ENCODE measurements at places on chromosomes 4 and X. TPM values are rescaled to one million over a fixed set of nuclear protein-coding genes. Genes with fewer than 3 reads are reported as not detected.

DNA sequence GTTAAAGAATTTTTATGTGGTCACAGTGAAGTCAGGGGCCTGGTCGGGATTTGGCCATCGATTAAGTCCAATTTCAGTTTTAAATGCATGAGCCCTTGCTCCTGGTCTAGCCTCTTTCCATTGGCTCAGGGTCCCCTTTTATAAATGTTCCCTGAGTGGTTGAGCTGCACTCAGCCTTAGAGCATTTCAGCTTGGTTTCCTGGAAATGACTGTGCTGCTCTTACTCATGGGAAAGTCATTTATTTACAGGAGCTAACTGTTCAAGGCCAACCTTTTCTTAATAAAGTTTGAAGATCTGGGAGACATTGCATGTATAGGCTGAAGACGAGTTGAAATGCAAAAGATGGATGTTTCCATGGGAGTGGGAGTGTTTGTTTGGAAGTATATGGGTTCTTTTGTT, 98.8 kb upstream of the CLNK start:
- no peak for DNase-seq
- H3K4me1 ChIP-seq, result no peaks in the 10 kb centered on the region
- H3K4me3 ChIP-seq, result no peak overlapping the region
- H3K36me3 ChIP-seq, result no peaks in the 10 kb centered on the region
- no peak overlapping the region for H3K27ac ChIP-seq

DNA sequence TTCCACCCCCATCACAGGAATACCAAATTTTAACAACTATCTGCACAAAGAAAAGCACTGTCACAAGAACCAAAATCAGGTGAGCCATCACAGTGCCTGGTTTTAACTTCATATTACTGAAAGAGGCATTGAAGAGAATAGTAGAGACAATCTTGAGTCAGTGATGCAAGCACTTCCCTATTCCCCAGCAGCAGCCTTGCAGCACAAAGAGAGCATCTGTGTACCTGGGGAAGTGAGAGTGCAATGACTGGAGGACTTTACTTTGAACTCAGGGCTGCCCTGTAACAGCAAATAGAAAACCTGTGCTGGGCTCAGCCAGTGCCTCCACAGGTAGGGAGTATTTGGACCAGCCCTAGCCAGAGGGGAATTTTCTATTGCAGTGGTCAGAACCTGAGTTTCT, 361.8 kb downstream of the TEX13C start:
- H3K27ac ChIP-seq, result no peak overlapping the region
- H3K36me3 ChIP-seq, result no peaks in the 10 kb centered on the region
- H3K4me3 ChIP-seq, result no peak overlapping the region
- H3K27me3 ChIP-seq, result no peaks in the 10 kb centered on the region

DNA sequence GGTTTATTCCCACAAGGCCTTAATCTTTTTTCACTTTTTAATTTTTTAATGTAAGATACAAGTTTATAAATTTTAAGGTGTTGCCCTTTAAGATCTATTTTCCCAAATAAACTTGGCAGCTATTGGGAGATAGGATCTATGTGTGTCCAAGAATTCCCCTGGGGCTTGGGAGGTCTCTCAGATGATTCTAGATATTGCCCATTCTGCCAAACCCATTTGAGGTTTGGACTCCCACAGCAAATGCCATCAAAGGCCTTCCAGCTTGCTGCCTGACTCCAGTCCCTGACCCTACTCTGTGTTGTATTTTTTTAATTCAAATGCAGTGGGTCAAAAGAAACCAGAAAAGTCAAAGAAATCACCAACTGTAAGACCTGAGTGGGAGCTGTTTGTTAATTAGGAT, 120.0 kb upstream of the CHRDL1 start:
- no peak overlapping the region for H3K4me3 ChIP-seq
- H3K27me3 ChIP-seq, result no peaks in the 10 kb centered on the region
- H3K27ac ChIP-seq, result no peak overlapping the region
- no peak for DNase-seq

- H3K27me3 ChIP-seq, result no peaks in the 10 kb centered on the region
- no peak overlapping the region for H3K4me3 ChIP-seq
- H3K36me3 ChIP-seq, result peaks cover 10% of the 10 kb centered on the region
- DNase-seq, result no peak
- no peaks in the 10 kb centered on the region for H3K4me1 ChIP-seq
Observed at GRCh38 chr4:165302658-165303057, 24.8 kb upstream of the MSMO1 start.

GRCh38 chr4:42781315-42781714, 111.2 kb upstream of the GRXCR1 start:
- no peaks in the 10 kb centered on the region for H3K4me1 ChIP-seq
- no peaks in the 10 kb centered on the region for H3K36me3 ChIP-seq
- DNase-seq, result no peak
- no peak overlapping the region for H3K27ac ChIP-seq

GRCh38 chrX:130196466-130196865, 24.7 kb downstream of the RAB33A start:
- H3K4me3 ChIP-seq, result no peak overlapping the region
- no peak for DNase-seq
- H3K27me3 ChIP-seq, result no peaks in the 10 kb centered on the region
- H3K4me1 ChIP-seq, result no peaks in the 10 kb centered on the region
- no peak overlapping the region for H3K27ac ChIP-seq

GRCh38 chr4:5636766-5637670, 71.3 kb downstream of the EVC2 start:
- no peak overlapping the region for H3K4me3 ChIP-seq
- H3K27me3 ChIP-seq, result no peaks in the 10 kb centered on the region
- no peak for DNase-seq
- no peak overlapping the region for H3K27ac ChIP-seq
- H3K36me3 ChIP-seq, result peaks cover 27% of the 10 kb centered on the region

- H3K4me1 ChIP-seq, result peaks cover 4% of the 10 kb centered on the region
- peak; percentile 93 for DNase-seq
- no peaks in the 10 kb centered on the region for H3K27me3 ChIP-seq
- H3K36me3 ChIP-seq, result peaks cover 6% of the 10 kb centered on the region
- peak within 1 kb of the TSS; percentile 73 for H3K27ac ChIP-seq
Observed at GRCh38 chrX:49186125-49187027, at the start of gene PRICKLE3. PRICKLE3 (minus strand) TSS chrX:49186373; CDS start chrX:49186297, 76 bp downstream.

GRCh38 chrX:15679246-15679645, 14.6 kb upstream of the CLTRN start:
- no peaks in the 10 kb centered on the region for H3K4me1 ChIP-seq
- no peak overlapping the region for H3K4me3 ChIP-seq
- DNase-seq, result no peak
- H3K27ac ChIP-seq, result no peak overlapping the region

- H3K36me3 ChIP-seq, result no peaks in the 10 kb centered on the region
- H3K27me3 ChIP-seq, result no peaks in the 10 kb centered on the region
- no peak overlapping the region for H3K27ac ChIP-seq
Observed at GRCh38 chr4:154617820-154618317, 5.4 kb upstream of the FGG start.

- no peak overlapping the region for H3K4me3 ChIP-seq
- H3K27ac ChIP-seq, result no peak overlapping the region
- H3K4me1 ChIP-seq, result no peaks in the 10 kb centered on the region
- H3K36me3 ChIP-seq, result no peaks in the 10 kb centered on the region
- no peak for DNase-seq
Observed at GRCh38 chrX:72621625-72622485, 49.2 kb upstream of the HDAC8 start.

- no peaks in the 10 kb centered on the region for H3K36me3 ChIP-seq
- no peaks in the 10 kb centered on the region for H3K27me3 ChIP-seq
- H3K27ac ChIP-seq, result no peak overlapping the region
- DNase-seq, result no peak
- H3K4me3 ChIP-seq, result no peak overlapping the region
Observed at GRCh38 chr4:171288816-171289432, 524.3 kb upstream of the GALNTL6 start.

- DNase-seq, result no peak
- H3K4me1 ChIP-seq, result no peaks in the 10 kb centered on the region
- H3K27ac ChIP-seq, result no peak overlapping the region
- H3K27me3 ChIP-seq, result no peaks in the 10 kb centered on the region
Observed at GRCh38 chrX:146238173-146238572, 420.5 kb downstream of the SLITRK2 start.

GRCh38 chrX:137858106-137858505, 292.2 kb downstream of the ZIC3 start:
- H3K27me3 ChIP-seq, result no peaks in the 10 kb centered on the region
- no peaks in the 10 kb centered on the region for H3K36me3 ChIP-seq
- no peak for DNase-seq
- no peak overlapping the region for H3K27ac ChIP-seq
- H3K4me1 ChIP-seq, result no peaks in the 10 kb centered on the region

- no peak overlapping the region for H3K4me3 ChIP-seq
- H3K36me3 ChIP-seq, result no peaks in the 10 kb centered on the region
- DNase-seq, result no peak
- no peak overlapping the region for H3K27ac ChIP-seq
Observed at GRCh38 chrX:7110821-7111276, 36.7 kb upstream of the STS start.

DNA sequence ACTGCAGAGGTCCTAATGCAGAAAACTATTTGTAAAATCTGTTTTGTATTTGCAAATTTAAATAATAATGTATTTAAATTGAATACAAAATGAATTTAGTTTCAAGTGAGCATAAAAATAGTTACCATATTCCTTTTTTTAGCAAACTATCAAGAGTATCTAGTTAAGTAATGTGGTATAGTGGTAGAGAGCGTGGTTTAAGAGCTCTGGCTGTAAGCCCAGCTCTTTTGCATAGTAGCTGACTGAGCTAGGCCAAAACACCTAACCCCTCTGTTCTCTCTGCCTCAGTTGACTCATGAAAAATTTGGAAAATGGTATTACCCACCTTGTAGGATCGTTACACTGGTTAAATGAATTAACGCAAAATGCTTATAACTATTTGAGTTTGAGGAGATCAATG, 18.1 kb upstream of the ADAD1 start:
- peaks cover 67% of the 10 kb centered on the region for H3K36me3 ChIP-seq
- H3K4me1 ChIP-seq, result no peaks in the 10 kb centered on the region
- H3K4me3 ChIP-seq, result no peak overlapping the region
- no peak for DNase-seq

GRCh38 chr4:116361790-116362189, 723.6 kb downstream of the TRAM1L1 start:
- H3K4me3 ChIP-seq, result no peak overlapping the region
- no peaks in the 10 kb centered on the region for H3K27me3 ChIP-seq
- H3K4me1 ChIP-seq, result no peaks in the 10 kb centered on the region
- H3K36me3 ChIP-seq, result no peaks in the 10 kb centered on the region

DNA sequence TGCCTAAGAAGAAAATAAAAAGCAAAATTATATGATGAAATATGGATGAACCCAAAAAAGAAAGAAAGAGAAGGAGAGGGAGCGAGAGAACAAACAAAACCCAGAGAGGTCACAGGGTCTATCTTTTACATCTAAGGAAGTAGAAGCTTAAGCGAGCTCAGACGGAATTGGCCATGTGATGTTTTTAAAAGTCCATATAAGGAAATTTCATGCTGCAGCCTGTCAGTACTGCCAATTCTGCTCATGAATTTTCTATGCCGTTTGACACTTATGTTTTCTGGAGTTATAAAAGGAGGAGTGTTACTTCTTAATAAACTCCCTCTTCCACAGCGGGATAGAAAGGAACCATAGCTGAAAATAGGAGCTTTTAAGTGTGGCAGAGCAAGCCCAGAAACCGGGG, 32.9 kb upstream of the DCX start:
- no peaks in the 10 kb centered on the region for H3K4me1 ChIP-seq
- DNase-seq, result no peak
- no peaks in the 10 kb centered on the region for H3K36me3 ChIP-seq

DNA sequence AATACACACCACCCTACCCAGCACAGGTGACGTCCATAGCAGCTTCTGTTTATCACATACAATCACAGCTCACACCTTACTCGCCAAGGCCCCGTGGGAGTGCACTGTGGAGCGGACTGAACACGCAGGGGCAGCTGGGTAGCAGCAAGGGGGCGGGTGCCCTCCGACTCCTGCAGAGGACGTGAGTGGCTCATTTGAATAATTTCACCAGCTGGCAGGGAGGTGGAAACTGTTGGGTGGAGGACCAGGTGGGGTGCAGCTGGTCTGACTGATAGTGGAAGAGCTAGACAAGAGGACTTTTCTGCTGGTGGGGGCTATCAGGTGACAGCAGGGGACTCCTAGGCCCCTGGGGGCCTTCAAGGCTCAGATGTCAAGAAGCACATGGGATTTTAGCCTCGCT, 16.3 kb downstream of the MAN2B2 start:
- H3K27me3 ChIP-seq, result no peaks in the 10 kb centered on the region
- H3K4me1 ChIP-seq, result no peaks in the 10 kb centered on the region
- peaks cover 26% of the 10 kb centered on the region for H3K36me3 ChIP-seq
- H3K4me3 ChIP-seq, result no peak overlapping the region

DNA sequence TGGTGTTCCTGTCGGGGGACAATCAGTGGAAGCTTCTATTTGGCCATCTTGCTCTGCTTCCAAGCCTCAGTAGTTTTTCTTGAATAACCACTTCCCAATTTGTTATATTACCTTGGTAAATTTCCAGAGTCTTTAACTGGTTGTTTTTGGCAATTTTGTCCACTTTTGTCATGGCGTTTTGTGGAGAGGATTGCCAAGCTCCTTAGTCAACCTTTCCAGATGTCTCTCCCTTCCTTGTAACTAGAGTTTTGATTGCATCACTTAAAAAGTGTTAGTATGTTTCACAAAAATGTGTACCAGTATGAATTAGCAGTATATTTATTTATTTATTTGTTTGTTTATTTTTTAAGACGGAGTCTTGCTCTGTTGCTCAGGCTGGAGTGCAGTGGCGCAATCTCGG, 15.8 kb upstream of the UXT start:
- H3K27me3 ChIP-seq, result no peaks in the 10 kb centered on the region
- H3K36me3 ChIP-seq, result no peaks in the 10 kb centered on the region
- no peak overlapping the region for H3K27ac ChIP-seq
- H3K4me1 ChIP-seq, result no peaks in the 10 kb centered on the region
- no peak overlapping the region for H3K4me3 ChIP-seq
- no peak for DNase-seq

- peaks cover 14% of the 10 kb centered on the region for H3K36me3 ChIP-seq
- no peak overlapping the region for H3K27ac ChIP-seq
- H3K4me3 ChIP-seq, result no peak overlapping the region
- no peaks in the 10 kb centered on the region for H3K4me1 ChIP-seq
Observed at GRCh38 chrX:129925305-129926092, 19.5 kb downstream of the UTP14A start.

- no peaks in the 10 kb centered on the region for H3K27me3 ChIP-seq
- H3K4me1 ChIP-seq, result no peaks in the 10 kb centered on the region
- no peak overlapping the region for H3K4me3 ChIP-seq
- no peak overlapping the region for H3K27ac ChIP-seq
Observed at GRCh38 chrX:22109442-22109841, 77.3 kb downstream of the PHEX start.

GRCh38 chrX:115266300-115266699, 23.2 kb upstream of the LUZP4 start:
- no peak overlapping the region for H3K4me3 ChIP-seq
- no peak for DNase-seq
- H3K27me3 ChIP-seq, result no peaks in the 10 kb centered on the region

GRCh38 chr4:173343832-173344397, 9.8 kb upstream of the HMGB2 start:
- no peak overlapping the region for H3K4me3 ChIP-seq
- H3K36me3 ChIP-seq, result no peaks in the 10 kb centered on the region
- H3K27ac ChIP-seq, result no peak overlapping the region
- no peak for DNase-seq
- no peaks in the 10 kb centered on the region for H3K27me3 ChIP-seq

Gene USP17L28
- not detected for total RNA-seq

Gene DHX15
- 101 TPM for total RNA-seq

Gene GPR50
- not detected for total RNA-seq

Gene NHS
- total RNA-seq, result 2.5 TPM

Gene FGFRL1
- total RNA-seq, result 25.2 TPM

Gene EVC2
- 6.3 TPM for total RNA-seq

Gene SNCA
- 12.1 TPM for total RNA-seq

Gene XK
- 1.6 TPM for total RNA-seq

Gene CNKSR2
- 7.2 TPM for total RNA-seq

Gene STK32B
- 2.8 TPM for total RNA-seq

Gene SATL1
- not detected for total RNA-seq

Gene CRMP1
- 6.1 TPM for total RNA-seq

Gene FAM114A1
- total RNA-seq, result 39.8 TPM

Gene SPIN2A
- total RNA-seq, result 0.69 TPM
